ENCODE measurements at places on chromosomes 7 and 10. TPM values are rescaled to one million over a fixed set of nuclear protein-coding genes. Genes with fewer than 3 reads are reported as not detected.

- H3K4me1 ChIP-seq: peaks cover 10% of the 10 kb centered on the region
- peak overlapping the region; percentile 91 for H3K27ac ChIP-seq
- peaks cover 9% of the 10 kb centered on the region for H3K36me3 ChIP-seq
- no peaks in the 10 kb centered on the region for H3K27me3 ChIP-seq
- no peak for DNase-seq
- no peak overlapping the region for H3K4me3 ChIP-seq
These were observed 1.1 kb downstream of the ZDHHC4 start for GRCh38 chr7:6578114-6579084.

DNA sequence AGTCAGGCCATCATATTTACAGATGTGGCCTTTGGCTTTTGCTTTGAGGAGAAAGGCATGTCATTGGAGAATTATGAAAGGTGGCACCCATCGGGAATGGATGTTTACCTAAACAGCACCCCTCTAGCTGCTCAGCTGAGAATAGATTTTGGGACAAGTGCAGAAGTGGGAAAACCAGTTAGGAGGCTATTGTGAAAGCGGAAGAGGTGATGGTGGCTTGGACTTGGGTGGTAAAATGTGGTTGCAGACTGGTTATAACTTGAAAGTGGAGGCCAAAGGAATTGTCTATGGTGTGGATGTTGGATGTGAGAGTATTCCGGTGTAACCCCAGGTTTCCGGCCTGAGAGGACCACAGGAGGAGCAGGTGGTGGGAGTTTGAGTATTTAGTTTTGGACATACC is 5.2 kb upstream of the SLC12A9 start:
- H3K36me3 ChIP-seq: no peaks in the 10 kb centered on the region
- H3K4me1 ChIP-seq: peaks cover 6% of the 10 kb centered on the region
- no peak overlapping the region for H3K27ac ChIP-seq
- no peak overlapping the region for H3K4me3 ChIP-seq

FGFR2 gene
- 0.13 TPM for total RNA-seq

- no peaks in the 10 kb centered on the region for H3K27me3 ChIP-seq
- no peak overlapping the region for H3K4me3 ChIP-seq
- DNase-seq: no peak
These were observed 159.0 kb downstream of the PLXNA4 start for GRCh38 chr7:132417103-132417906.

GRCh38 chr10:78980354-78980753 is 88.4 kb upstream of the ZMIZ1 start:
- H3K4me3 ChIP-seq: no peak overlapping the region
- H3K27ac ChIP-seq: no peak overlapping the region
- no peaks in the 10 kb centered on the region for H3K36me3 ChIP-seq
- H3K4me1 ChIP-seq: no peaks in the 10 kb centered on the region
- DNase-seq: no peak

UPK3B gene
- not detected for total RNA-seq

DNA sequence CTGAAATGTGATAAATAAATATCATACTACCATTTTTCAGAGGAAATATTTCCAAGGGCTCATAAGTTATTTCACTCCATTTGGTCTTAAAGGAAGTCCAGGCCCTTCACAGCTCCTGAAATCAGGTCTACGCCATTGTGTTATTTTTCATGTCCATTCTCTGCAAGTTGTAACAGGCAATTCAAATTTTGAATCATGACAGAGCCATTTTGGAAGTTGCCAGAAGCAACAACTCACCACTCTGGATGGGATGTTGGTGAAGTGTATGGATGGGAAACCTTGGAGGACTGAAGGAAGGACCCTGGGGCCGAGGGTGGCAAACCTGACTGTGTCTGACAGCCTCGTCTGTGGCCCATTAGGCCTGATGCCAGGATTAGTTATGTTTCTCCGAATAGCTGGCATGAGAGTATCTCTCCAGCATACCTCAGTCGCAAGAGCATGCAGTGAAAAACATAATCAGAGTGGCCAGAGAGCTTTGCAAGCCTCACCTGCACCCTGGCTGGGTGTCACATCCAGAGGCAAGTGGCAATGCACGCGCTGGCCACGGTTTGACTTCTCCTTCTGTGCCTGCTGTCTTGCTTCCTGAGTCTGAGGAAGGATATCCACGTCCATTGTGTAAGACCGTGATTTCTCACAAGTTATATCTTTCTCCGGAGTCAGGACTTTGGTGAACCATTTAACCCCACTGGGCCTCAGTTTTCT is 87.1 kb downstream of the NRP1 start:
- DNase-seq: no peak
- no peak overlapping the region for H3K4me3 ChIP-seq
- no peaks in the 10 kb centered on the region for H3K27me3 ChIP-seq
- no peak overlapping the region for H3K27ac ChIP-seq

ENTPD1 gene
- total RNA-seq: 7.1 TPM

DNA sequence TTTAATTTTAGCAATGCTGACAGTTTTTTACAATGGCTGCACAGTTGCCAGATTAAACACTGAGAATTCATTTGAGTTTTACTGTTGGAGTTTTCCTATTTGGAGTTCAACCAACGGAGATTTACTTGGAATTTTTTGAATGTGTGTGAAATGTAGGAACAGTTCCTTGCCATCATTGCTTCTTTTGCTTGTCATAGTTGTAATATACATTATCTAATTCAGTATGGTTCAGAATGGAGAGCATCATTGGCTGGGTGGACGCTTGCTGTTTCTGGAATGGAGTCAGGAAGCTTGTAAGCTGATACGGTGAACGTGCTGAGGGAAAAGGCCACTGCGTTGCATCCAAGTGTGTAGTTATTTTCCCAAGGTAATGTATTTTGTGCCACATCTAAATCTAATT is 404.3 kb upstream of the KLF6 start:
- no peaks in the 10 kb centered on the region for H3K27me3 ChIP-seq
- H3K27ac ChIP-seq: no peak overlapping the region
- H3K4me3 ChIP-seq: no peak overlapping the region
- no peak for DNase-seq
- no peaks in the 10 kb centered on the region for H3K36me3 ChIP-seq

C10orf67 gene
- total RNA-seq: not detected

DNA sequence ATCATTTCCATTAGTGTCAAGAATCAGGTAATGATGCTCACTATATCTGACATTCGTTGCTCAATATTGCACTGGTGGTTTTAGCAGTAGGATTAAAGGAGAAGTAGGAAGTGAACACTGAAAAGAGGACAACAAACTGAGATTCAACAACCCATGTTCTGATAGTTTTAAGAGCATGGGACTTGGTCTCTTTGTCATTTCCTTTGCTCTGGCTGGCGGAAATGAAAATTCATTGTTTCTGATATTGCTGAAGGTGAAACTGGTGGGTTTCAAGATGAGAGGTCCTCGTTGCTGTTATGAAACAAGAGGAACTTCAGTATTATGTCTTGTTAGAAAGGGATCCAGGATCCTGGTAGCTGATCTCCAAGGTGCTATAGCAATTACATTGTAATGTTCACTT is 129.0 kb downstream of the DNAH11 start:
- DNase-seq: no peak
- no peak overlapping the region for H3K4me3 ChIP-seq
- no peaks in the 10 kb centered on the region for H3K27me3 ChIP-seq
- no peaks in the 10 kb centered on the region for H3K36me3 ChIP-seq

CPEB3 gene
- total RNA-seq: 2.1 TPM

GALNT17 gene
- total RNA-seq: not detected

DNA sequence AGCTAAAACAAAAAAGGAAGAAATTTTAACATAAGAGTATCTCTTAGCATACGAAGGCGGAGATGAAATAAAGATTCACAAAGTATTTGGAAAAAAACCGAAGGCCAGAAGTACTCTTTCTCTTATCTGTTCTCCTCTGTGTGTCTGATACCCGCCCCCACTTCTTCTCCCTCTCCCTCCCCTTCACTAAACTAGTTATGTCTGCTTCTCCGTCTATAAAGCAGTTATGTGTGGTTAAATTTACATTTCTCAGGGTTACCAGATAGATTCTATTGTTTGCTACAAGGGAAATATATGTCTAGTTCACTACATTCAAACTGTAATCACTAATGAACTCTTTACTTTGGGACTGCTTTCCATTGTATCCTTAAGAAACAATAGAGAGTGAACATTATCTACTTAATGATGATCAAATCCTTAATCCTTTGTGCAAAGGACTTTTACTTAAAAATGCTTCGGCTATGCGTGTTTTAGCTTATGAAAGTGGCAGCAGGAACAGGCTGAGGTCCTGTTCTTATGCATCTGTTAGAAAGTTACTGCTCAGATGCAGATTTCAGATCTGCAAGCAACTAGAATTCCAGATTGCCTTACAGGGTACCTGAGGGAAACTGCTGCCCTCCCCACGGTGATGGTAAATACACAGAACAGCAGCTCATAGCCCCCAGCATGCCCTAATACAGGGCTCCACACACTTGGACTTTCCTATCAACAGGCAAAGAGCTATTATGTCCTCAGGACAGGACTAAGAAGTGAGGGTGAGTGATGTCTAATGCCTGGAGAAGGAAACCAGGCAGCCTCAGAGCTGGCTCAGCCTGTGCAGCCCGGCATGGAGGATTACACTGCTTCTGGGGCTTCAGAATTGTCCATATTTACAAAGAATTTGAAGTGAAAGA is 273.3 kb downstream of the FZD1 start:
- H3K27ac ChIP-seq: no peak overlapping the region
- H3K4me1 ChIP-seq: no peaks in the 10 kb centered on the region
- no peak overlapping the region for H3K4me3 ChIP-seq
- no peaks in the 10 kb centered on the region for H3K36me3 ChIP-seq
- DNase-seq: no peak
- no peaks in the 10 kb centered on the region for H3K27me3 ChIP-seq

DNA sequence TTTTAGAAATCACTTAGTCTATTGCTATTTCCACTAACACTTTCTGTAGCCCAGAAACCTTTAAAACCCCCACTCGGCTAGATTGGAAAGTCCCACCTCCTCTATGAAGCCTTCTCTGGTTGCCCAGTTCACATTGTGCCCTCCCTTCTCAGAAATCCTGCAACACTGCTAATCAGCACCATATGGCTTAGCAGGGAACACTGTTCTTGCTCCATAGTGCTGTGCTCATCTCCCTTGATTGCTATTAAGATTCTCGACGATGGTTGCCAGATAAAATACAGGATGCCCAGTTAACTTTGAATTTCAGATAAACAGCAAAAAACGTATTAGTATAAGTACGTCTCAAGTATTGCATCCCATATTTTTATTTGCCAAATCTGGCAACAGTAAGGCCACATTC is 40.1 kb upstream of the XPNPEP1 start:
- no peaks in the 10 kb centered on the region for H3K27me3 ChIP-seq
- no peaks in the 10 kb centered on the region for H3K4me1 ChIP-seq
- no peaks in the 10 kb centered on the region for H3K36me3 ChIP-seq
- no peak for DNase-seq

- H3K4me3 ChIP-seq: no peak overlapping the region
- H3K27ac ChIP-seq: no peak overlapping the region
- no peaks in the 10 kb centered on the region for H3K4me1 ChIP-seq
- no peaks in the 10 kb centered on the region for H3K36me3 ChIP-seq
These were observed 413.7 kb upstream of the GHITM start for GRCh38 chr10:83725567-83725966.

MINDY4 gene
- total RNA-seq: 2.4 TPM

GRCh38 chr7:76189276-76189675 is 12.4 kb upstream of the SRRM3 start:
- DNase-seq: no peak
- H3K27ac ChIP-seq: no peak overlapping the region
- H3K36me3 ChIP-seq: no peaks in the 10 kb centered on the region
- H3K4me1 ChIP-seq: no peaks in the 10 kb centered on the region
- H3K27me3 ChIP-seq: no peaks in the 10 kb centered on the region

- H3K4me1 ChIP-seq: no peaks in the 10 kb centered on the region
- H3K36me3 ChIP-seq: peaks cover 57% of the 10 kb centered on the region
- H3K4me3 ChIP-seq: no peak overlapping the region
- no peaks in the 10 kb centered on the region for H3K27me3 ChIP-seq
- H3K27ac ChIP-seq: no peak overlapping the region
These were observed 32.6 kb downstream of the PLAC9 start for GRCh38 chr10:80165173-80165572.

GRCh38 chr7:128921866-128922440 is 11.4 kb upstream of the KCP start:
- H3K36me3 ChIP-seq: no peaks in the 10 kb centered on the region
- H3K27ac ChIP-seq: no peak overlapping the region
- H3K27me3 ChIP-seq: peaks cover under 1% of the 10 kb centered on the region
- no peak overlapping the region for H3K4me3 ChIP-seq

DNA sequence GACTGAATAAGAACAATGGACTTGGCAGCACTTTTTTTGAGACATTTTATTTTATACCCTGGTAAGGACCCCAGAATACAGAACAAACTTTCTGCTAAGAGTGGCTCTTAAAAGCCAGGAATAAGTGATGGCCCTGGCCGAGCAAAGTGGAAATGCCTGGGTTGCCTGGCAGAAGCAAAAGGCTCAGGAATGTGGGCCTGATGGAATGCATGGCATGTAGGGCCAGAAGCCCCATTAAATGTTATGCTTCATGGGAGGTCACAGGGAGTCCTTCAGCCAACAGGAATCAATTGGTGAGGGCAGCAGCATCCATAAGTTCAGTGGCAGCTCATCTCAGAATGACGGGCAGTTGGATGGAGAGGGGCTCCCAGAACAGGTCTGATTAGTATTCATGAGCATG is 301.5 kb upstream of the CACNA2D1 start:
- no peaks in the 10 kb centered on the region for H3K27me3 ChIP-seq
- H3K4me1 ChIP-seq: no peaks in the 10 kb centered on the region
- H3K4me3 ChIP-seq: no peak overlapping the region
- no peak for DNase-seq
- H3K27ac ChIP-seq: no peak overlapping the region
- H3K36me3 ChIP-seq: no peaks in the 10 kb centered on the region

MYO3A gene
- not detected for total RNA-seq

DNA sequence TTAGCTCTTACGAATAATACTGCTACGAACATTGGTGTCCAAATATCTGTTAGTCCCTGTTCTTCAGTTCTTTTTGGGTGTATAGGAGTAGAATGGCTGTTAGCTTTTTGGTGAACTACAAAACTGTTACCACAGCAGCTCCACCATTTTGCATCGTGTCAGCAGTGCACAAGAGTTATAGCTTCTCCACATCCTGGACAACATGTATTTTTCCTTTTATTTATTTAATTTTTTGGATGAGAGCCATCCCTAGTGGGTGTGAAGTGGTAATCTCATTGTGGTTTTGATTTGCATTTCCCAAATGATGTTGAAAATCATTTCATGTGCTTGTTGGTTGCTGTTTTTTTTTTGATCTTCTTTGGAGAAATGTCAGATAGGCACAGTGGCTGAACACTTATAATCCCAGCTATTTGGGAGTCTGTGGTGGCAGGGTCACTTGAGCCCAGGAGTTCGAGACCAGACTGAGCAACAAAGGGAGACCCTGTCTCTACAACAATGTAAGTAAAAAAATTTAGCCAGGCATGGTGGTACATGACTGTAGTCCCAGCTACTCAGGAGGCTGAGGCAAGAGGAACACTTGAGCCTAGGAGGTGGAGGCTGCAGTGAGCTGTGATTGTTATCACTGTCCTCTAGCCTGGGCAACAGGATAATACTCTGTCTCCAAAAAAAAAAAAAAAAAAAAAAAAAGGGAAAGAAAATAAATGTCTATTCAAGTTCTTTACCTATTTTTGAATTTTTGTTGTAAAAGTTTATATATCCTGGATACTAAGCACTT is 31.7 kb downstream of the TRIM24 start:
- no peak overlapping the region for H3K4me3 ChIP-seq
